Activated T-cell treated with anti-CD3 and anti-CD28 coated beads, Interleukin-2, amount 50 U/mL, for 4 hours (primary cell): ENCODE measurements at places on chromosomes 7 and 10.

DNA sequence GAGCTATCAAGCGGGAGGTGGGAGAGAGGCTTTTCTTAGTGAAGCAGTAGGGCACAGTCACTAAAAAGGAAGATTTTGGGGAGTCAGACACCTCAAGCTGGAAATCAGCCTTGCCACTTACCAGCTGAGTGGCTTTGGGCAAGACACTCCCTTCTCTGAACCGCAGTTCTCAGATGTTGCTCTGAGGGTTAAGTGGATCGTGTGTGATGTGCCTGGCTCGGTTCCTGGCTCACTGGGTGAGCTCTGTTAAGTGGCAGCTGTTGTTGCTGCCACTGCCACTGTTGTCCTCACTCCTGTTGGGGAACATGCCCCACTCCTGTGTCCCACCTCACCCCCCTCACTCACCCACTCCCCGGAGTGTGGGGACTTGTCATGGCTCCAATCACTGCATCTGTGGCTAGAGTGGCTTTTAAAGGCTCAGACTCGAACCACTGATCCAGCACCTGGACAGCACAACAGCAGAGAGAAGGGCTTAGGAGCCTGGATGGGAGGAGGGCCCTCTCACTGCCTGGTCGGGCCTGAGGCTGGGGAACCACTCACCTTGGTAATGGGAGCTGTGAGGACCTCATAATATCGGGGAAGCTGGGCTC, 20.0 kb downstream of the PYROXD2 start:
- DNase-seq: no peak

DNA sequence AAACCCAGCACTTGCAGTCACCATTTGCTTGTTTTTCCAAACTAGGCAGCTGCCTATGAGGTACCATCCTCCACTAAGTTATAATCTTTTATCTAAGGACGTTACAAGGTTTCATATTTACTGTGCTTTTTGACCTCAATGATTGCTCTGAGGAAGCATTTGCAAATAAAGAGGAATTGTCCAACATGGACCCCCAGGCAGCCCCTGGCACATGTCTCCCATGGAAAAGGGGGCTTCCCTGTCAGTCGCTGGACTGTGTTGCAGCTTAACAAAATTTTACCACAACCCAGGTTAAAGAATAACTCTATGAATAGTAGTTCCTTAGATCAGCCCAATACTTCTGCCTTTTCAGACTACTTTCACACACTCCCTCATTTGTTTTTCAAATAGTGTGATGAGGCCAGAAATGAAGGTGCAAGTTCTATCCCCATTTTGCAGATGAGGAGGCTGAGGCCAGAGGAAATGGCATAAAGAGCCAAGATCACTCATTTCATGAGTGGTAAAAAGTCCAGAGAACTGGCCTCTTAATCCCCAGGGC, 52.8 kb upstream of the ZPBP start:
- DNase-seq: no peak

- no peak for DNase-seq
Observed at GRCh38 chr7:135800560-135800959, 51.9 kb upstream of the FAM180A start.

GRCh38 chr7:6409944-6410693, 37.6 kb downstream of the DAGLB start:
- no peak for DNase-seq

DNA sequence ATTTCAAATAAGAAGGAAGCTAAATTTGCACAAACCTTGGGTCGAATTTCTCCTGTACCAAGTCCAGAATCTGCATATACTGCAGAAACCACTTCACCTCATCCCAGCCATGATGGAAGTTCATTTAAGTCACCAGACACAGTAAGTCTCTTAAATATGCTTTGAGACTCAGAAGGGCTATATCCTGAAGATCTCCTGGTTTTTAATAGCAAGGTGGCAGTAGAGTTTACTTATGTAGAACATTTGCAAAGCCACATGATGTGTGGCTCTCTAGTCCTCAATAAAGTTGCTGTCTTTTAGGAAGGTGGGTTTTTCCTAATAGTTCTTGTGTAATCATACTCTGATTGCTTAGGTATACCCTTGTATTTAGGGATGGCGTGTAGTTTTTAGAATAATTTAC, 8.7 kb downstream of the DBF4 start:
- DNase-seq: no peak

GRCh38 chr7:44150966-44151941, 10.1 kb upstream of the MYL7 start:
- DNase-seq: no peak

GRCh38 chr10:123136221-123136805, 543 bp downstream of the HMX3 start:
- DNase-seq: no peak

DNA sequence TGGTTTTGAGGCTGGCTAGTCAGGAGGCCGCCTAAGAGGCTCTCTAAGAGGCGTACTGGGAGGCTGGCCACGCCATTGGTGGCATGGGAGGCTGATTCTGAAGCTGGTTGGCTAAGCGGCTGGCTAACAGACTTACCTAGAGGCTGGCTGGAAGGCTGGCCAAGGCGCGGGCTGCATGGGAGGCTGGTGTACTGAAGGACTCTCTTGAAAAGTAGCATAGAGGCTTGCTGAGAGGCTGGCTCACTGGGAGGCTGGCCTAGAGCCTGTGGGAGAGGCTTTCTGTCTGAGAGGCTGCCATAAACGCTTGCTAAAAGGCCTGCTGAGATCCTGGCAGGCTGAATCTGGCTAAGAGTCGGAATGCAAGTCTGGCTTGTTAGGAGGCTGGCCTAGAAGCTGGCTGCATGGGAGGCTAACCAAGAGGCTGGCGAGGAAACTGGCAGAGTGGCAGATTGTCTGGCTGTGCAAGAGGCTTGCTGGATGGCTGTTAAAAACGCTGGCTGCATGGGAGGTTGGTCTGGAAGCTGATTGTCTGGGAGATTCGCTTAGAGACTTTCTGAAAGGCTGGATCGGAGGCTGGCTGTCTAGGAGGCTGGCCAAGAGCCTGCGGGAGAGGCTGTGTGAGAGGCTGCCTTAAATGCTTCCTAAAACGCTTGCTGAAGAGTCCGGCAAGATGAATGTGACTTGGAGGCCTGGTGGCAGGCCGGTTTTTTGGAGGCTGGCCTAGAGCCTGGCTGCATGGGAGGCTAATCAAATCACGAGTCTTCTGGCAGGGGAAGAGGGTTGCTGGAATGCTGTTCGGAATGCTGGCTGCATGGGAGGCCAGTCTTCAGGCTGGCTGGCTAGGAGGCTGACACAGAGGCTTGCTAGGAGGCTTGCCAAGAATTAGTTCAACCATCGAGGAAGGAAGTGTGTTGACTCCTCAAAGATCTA, 134.2 kb downstream of the OR13A1 start:
- DNase-seq: no peak

GRCh38 chr10:10293481-10293951, 724.2 kb upstream of the CELF2 start:
- DNase-seq: no peak

GRCh38 chr7:13321316-13321715, 633.9 kb downstream of the ARL4A start:
- no peak for DNase-seq

- no peak for DNase-seq
Observed at GRCh38 chr10:89954061-89954460, 252.7 kb downstream of the KIF20B start.

DNA sequence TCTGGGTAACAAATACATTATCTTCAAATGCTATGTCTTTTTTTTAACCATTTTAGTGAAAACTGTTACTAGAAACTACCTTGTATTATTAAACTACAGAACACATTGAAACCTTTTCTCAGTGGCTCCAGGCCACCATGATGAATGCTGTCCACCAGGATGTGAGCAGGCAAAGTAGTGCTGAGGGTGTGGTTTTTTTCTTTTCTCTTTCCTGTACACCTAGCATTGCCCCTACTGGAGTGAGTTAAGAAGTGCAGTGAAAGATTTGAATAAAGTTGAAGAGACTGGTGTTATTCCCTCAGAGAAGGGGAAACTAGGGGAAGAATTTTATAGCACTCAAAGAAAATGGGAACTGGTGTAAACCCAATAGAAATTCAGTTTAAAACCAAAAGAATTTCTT, 120.0 kb upstream of the SAMD8 start:
- no peak for DNase-seq

DNA sequence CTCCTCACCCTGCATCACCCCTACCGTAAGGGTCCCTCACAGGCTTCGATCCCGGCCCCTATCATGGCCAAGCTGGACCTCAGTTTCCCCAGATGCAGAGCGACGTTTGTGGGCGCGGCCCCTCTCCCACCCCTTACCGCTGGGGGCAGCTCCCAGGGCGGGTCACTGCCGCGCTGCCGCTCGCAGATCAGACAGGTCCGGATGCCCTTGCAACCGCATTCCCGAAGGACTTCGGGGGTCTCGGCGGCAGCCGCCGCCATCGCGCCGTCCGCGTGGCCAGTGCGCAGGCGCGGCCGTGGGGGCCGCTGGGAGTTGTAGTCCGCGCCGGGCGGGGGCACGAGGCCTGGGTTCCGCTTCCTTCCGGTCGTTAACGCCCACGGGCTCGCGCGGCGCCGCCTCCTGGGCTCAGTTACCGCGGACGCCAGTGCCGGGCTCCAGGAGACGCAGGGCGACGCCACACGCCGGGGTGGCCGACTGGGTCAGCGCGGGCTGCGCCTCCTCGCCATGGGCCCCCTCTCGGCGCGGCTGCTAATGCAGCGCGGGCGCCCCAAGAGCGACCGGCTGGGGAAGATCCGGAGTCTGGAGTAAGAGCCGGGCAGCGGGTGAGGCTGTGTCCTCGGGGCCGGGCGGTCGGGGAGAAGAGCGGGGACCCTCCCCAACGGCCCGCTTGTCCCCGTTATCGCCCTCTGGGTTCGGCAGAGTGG, at the start of the genes ALKBH4 and LRWD1:
Gene ALKBH4 (minus strand): TSS at position 287 of the 704 bp plus-strand sequence. CDS start 27 bp downstream, at position 260.
Gene LRWD1 (plus strand): TSS at position 408 of the 704 bp plus-strand sequence. CDS start 97 bp downstream, at position 505.
- peak; percentile 94 for DNase-seq

DNA sequence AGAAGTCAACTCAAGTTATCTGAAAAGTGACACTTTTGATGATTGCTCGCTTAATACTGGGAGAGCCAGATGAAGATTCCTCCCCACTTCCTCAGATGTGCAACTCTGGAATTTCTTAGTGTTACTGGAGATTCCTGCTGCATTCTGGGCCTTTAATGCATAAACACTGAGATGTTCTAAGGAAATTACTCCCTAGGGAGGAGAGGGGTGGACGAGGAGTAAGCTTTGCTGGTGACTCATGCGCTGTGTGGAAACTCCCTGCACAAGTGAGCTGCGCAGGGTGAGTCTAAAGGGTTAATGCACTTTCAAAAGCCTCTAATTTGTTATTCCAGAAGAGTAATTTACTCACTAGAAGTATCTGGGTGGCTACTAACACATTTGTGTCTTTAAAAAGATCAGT, 46.3 kb downstream of the EGFR start:
- no peak for DNase-seq

GRCh38 chr10:127802531-127803095, 65.6 kb downstream of the FOXI2 start:
- DNase-seq: no peak

DNA sequence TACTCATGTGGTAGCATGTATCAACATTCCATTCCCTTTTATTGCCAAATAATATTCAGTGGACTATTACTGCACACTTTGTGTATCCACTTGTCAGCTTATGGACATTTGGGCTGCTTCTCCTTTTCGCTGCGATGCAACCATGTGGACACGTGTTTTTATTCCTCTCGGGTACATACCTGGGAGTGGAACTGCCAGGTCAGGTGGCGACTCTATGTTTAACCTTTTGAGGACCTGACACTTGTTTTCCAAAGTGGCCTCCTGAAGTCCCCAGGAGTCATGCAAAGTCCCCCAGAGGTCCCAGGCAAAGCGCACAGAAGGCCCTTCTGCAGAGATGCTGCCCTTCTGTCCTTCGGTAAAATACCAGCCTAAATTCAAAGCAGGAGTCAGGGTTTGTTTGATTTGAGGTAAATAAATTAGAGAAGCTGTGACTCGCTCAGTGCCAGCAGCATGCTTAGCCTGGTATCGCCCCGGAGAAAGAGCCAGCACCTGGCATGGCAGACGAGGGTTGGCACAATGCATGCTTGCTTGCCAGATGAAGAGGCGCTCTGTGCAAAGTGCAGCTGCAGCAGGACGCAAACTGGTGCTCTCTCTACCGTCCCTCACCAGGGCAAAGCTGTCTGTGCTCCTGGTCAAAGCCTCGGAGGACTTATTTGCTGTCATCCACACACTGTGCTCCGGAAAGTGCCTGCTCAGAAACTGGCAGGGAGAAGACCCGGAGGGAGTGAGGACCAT, 37.8 kb downstream of the HIPK2 start:
- no peak for DNase-seq
